H7 (cell line): ENCODE measurements at places on chromosomes 1 and 21.
A peak's percentile ranks its signal among the peaks of the same experiment; 100 is the strongest.

DNA sequence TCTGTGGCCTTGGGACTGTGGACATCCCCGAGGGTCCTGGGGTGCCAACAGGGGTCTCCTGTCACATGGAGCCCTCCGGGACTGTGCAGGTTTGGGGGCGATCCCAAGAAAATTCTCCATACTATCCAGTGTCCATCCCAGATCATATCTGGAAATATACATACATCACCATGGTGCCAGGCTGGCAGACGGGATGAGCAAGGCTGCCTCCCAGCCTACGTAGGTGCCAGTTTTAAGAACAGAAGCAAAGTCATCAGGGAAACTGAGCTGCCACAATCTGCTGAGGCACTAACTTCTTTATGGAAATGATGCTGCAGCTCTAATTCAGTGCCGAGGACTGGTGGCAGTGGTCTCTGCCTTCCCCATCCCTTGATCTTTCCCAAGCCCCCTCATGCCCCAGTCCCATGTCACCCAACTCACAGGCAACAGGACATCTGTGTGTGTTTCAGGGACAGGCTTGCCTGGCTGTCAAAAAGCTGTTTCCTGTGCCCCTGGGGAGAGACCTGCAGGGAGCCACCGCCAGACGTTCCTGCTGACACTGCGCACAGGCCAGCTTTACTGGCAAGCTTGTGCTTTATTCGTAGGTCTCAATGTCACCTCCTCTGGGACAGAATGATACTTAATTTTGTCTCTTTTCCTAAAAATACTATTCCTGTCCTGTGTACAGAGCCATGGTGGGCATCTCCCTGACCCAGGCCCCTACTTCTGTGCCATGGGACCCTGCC is 15.5 kb downstream of the TEX35 start:
- no peak for DNase-seq

DNA sequence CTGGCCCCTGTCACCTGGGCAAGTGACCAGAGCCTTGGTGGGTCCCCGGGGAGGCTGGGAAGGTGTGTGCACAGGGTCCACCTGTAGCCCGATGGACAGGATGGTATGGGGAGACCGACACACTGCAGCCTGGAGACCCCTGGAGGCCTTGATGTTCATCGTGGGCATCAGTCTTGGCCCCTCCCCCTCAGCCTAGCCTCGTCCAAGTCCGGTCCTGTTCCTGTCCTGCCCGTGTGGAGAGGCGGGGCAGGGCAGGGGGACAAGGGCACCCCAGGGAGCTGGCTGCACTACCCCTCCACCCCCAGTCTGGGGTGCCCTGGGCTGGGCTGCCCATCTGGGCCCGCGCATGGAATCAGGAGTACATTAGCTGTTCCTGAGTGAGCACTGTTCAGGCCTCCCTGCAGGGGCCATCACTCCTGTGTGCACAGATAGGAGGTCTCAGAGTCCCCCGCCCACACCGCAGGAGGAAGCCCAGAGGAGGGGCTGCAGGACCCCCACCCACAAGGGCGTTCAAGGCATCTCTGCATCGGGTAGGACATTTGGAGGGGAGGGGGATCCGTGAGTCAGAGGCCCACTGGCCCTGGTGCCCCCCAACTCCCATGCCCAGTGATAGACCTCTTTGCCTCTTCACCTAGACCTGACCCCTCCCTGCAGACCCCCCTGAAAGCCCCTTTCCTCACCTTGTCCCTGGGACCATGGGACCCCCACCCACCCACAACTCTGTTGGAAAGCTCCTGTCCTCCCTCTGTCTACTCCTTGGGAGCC is 63.2 kb downstream of the WNT9A start:
- peak; percentile 49 for DNase-seq

DNA sequence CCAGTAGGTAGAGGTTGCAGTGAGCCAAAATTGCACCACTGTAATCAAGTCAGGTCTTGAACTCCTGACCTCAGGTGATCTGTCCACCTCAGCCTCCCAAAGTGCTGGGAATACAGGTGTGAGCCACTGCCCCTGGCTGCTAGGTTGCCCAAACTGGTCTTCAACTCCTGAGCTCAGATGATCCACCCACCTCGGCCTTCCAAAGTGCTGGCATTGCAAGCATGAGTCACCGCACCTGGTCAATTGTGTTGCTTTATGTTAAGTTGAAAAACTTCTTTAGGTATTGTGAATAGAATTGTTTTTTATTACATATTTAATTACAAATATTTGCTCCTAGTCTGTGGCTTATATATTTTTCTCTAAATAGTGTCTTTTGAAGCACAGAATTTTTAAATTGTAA is 80.5 kb downstream of the PRKAB2 start:
- no peak for DNase-seq

- no peak for DNase-seq
Measured at GRCh38 chr1:93990010-93990409, 80.8 kb upstream of the GCLM start.

DNA sequence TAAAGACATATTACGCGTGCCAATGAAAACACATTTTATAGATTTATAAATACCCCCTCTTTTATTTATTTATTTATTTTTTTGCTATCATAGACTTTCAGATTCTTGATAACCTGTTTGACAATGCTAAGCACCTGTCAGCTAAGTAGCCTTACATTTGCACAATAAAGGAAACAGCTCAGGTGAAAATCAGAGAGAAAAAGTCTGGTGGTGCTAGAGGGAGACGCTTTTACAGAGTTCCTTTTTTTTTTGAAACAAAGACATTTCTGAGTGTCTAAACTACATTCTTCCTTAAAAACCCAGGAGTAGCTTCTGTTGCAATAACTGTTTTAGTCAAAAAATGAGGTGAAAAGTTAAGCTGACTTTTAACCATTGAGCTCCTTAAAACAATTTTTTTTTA is 1611.6 kb downstream of the NCAM2 start:
- no peak for DNase-seq

GRCh38 chr1:180231506-180231921 is 1.4 kb downstream of the LHX4 start:
- DNase-seq: peak; percentile 86

DNA sequence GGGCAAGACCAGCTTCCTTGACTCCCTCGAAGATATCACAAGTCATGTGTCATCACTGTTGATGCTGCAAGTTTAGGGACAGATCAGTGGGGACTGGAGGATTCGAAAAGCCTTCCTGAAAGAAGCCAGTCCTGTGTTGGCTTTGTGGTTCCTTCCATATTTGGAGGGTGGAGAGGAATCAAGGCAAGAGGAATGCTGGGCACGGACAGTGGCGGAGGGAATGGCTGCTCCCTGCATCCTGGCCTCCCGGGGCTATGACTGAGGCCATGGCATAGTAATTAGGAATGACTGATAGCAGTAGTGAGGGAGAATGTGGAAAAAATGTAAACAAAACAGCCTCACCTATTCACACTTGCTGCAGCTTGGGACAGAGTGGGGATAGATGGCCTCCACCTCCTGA is 36.4 kb downstream of the VANGL1 start:
- DNase-seq: no peak

DNA sequence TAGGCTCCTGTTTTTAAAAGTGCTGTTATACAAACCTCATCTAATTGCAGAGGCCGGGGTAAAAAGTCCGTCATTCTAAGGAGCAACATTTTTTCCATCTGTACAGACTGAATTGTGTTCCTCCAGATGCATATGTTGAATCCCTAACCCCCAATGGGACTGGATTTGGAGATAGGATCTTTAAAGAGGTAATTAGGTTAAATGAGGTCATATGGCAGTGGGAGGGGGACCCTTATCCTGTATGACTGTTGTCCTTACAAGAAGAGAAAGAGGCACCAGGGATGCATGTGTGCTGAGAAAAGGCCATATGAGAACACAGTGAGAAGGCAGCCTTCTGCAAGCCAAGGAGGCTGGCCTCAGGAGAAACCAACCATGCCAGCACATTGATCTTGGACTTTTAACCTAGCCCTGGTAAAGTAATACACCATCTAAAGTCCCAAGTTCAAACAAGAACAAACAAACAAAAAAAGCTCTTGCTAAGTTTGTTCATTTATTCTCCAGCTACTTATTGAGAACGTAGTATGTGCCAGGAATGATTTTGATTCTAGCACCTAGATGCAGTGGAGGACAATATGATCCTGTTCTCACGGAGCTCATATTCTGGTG is 352.4 kb downstream of the NTNG1 start:
- DNase-seq: no peak

DNA sequence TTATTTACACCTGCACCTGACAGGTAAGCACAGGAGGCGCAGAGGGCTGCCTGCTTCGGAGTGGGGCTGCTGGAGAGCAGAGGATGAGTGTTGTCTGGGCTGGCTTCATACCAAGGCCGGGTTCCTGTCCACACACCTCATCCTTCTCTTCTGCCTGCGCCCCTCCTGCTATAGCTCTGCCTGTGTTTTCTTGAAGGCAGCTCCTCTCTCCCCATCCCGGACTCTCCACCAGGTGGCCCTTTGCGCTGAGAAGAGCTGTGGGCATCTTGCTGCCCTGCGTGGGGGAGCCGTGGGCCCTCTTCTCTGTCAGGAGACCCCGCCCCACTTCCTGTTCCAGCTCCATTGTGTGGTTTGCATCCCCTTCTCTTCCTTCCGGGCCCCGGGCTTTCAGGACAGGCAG is 35.0 kb downstream of the ARHGEF10L start:
- DNase-seq: peak; percentile 81

DNA sequence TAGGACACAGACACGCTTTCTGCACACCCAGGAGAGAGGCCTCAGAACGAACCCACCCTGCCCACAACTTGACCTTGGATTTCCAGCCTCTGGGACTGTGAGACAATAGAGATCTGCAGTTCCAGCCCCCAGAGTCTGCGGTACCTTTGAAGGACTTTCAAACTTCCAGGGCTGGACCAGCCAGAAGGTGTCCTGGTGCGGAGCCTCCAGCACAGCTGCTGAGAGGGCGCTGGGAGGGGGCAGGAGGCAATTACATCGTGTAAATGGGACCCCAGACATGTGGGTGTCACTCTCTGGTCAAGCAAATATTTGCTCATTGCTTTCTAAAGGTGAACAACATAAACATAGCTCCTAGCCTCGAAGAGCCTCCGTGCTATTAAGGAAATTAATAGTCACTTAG is 58.7 kb upstream of the ACTRT2 start:
- no peak for DNase-seq

- no peak for DNase-seq
Measured at GRCh38 chr1:178461701-178462100, 35.1 kb downstream of the CLEC20A start.

DNA sequence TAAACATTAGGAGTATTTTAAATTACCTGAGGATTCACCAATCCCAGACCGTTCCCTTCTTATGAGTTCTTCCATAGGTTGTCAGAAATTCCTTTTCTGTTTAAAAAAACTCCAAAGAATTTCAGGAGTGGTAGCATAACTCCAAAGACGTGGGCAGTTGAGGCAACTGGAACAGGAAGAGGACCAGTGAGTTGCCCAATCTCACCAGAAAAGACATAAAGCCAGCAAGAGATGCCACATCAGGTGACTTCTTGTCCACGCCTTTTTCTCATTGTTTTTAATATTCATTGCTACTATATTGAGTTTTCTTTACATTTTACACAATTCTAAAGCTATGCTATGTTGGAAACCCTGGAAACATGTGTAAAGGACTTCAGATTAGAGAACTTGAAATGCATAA is 88.1 kb upstream of the JAK1 start:
- DNase-seq: no peak

GRCh38 chr1:110915804-110916203 is 42.9 kb downstream of the CD53 start:
- no peak for DNase-seq

DNA sequence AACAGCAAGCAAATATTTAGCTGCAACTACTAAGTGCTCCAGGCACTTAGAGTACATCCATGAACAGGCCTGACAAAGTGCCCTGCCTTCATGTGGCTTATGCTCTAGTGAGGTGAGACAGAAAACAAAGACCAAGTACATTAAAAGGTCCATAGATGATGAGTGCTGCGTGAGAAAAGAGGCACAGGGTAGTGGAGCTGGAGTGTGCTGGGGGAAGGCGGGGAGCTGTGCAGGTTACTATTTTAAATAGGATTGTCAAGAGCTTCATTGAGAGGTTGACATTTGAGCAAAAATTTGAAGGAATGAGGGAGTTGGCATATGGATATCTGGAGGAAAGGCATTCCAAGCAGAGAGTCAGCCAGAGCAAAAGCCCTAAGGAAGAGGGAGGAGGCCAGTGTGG is 29.3 kb upstream of the RXRG start:
- DNase-seq: no peak

DNA sequence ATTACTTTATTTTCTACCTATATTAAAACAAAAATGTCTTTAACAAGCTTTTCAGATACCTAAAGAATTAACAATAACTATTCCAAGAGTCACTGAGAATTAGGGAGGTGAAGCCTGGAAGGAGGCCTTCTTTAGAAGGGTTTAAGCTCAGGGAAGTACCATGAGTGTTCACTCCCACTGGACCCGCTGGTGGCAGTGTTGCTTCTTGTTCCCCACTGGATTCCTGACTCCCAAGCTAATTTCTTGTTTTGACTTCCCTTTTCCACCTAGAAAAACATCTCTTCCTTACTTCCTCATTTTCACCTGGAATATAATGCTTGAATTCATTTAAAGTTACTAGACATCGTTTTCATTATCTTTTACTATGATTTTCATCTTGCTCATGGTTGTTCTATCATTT is 264.2 kb downstream of the HMCN1 start:
- peak; percentile 2 for DNase-seq

DNA sequence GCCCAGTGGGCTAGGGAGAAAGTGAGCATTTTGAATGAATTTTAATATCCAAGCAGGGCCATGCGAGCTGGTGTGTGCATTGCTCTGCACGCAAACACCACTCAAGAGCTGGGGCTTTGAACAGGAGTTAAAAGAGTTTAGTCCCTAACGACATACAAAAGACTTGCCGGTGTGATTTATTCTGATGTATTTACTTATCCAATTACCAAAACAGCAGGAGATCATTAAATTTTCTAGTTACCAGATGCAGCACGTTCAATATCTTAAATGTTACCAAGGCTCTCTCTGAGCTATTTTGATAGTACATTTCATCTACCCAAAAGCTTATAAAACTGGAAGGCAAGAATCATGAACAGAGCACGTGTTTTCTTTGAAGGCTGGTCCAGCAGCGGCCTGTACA is 30.0 kb upstream of the DMRTA2 start:
- DNase-seq: no peak

DNA sequence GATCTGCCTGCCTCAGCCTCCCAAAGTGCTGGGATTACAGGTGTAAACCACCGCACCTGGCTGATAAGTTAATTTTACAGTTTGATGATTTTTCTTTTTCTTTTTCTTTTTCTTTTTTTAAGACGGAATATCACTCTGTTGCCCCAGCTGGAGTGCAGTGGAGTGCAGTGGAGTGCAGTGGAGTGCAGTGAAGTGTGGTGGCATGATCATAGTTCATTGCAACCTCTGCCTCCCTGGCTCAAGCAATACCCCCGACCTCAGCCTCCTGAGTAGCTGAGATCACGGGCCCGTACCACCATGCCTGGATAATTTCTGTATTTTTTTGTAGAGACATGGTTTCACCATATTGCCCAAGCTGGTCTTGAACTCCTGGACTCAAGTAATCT is 84.4 kb upstream of the CXADR start:
- no peak for DNase-seq
